Activated CD8-positive, alpha-beta memory T cell treated with anti-CD3 and anti-CD28 coated beads for 1 hour (primary cell): ENCODE measurements at places on chromosomes 7 and 10.

GRCh38 chr10:45144326-45145070, 143.8 kb downstream of the ZNF22 start:
- no peak for DNase-seq

GRCh38 chr10:5971886-5972285, 5.5 kb downstream of the IL15RA start:
- DNase-seq = no peak

GRCh38 chr10:3948843-3949242, 163.8 kb upstream of the KLF6 start:
- DNase-seq = peak; percentile 33

DNA sequence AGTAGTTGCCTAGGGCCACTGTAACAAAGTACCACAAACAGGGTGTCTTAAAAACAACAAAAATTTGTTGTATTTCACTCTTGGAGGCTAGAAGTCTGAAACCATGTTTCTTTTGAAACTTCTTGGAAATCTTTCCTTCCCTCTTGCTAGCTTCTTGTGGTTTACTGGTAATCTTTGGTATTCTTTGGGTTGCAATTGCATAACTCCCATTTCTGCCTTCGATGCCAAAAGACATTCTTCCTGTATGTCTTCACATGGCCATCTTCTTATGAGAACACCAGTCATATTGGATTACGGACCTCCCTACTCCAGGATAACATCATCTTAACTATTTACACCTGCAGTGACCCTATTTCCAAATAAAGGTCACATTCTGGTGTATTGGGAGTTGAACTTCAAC, 357.4 kb downstream of the PPP1R3A start:
- no peak for DNase-seq

- DNase-seq = no peak
Measured at GRCh38 chr10:74118804-74119203, 31.8 kb downstream of the AP3M1 start.

DNA sequence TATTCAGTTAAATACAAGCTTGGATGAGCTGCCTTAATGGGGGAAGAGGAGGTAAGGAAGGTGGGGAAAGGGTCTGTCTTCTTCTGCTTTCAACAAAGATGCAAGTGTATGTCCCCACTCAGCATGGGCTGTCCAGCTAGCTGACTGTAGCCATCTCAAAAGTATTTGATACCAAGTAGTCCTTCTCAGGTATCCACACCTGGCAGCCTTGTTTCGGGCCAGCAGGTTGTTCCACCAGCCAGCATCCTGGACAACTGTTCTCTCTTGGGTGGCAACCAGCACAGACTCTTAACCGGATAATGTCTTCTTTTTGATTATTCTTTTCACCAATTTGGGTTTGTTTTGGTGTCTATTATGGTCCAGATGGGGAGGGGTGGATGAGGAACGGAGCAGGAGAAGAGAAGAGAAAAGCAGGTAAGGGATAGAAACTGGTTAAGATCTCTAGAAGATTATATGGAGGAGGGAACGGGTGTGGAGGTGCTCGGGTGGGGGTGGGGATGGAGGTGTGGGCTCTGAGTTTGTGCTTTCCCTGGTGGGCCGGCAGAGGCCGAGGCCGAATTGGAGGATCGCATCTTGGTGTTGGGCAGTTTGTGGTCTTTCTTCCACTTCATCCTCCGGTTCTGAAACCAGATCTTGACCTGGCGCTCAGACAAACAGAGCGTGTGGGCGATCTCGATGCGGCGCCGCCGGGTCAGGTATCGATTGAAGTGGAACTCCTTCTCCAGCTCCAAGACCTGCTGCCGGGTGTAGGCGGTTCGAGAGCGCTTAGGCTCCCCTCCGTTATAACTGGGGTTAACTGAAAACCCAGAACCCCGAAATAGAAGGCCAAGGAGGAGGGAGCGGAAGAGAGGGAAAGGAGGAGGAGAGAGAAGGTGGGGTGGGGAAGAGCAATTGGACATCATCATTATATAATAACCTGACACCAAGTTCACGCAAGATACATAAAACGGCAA, 1.5 kb downstream of the HOXA4 start:
- no peak for DNase-seq

- DNase-seq = no peak
Measured at GRCh38 chr7:24381894-24382505, 98.0 kb downstream of the NPY start.

DNA sequence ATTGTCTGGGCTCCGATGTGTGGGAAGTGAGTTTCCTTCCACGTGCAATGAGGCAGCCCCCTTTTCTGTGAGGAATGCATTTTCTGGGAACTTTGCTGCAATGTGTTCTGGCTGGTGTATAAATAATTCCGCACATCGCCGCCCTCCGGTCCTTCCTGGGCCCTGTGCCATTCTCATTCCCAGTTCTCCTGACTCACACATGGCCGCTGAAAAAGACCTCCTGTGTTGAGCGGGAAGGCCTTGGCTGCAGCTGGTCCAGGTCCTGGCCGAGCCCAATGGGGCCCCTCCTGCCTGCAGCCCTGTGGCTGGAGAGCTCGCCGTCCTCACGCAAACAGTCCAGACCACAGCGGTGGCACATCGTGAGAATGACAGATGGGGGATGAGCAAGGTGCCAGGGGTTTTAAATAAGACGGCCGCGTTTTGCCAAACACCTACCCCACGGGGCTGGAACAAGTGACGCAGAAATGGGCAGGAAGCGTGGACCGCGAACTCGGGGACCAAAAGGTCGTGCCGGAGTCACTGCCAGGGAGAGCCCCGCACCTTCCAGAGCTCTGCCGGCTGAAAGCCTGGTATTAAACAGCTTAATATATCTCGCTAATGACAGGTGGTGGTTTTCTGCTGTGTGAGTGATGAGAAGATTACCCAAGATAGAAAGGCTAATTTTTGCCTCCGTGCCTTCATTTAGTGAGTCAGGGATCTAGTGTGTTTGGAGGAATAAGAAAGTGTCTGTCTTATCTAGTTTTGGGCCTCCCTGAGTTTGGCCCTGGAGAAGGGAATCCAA, 37.0 kb downstream of the FAM20C start:
- no peak for DNase-seq

DNA sequence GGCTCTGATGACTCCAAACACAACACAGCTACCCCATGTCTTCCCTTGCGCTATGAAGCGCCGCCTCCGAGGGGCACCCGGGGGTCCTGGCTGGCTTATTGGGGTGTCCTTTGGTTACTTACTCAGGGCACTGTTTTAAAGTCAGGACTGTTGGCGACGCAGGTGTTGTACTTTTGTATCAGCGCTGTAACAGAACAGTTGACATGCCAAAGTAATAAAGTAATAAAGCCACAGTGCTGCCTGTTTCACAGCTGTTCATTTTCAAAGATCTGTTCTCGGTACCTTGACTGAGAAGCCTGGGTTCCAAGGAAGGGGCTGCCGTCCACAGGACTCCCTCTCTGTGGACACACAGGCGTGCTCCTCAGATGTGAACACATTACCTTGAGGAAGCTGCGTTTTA, 64.1 kb downstream of the WDR37 start:
- no peak for DNase-seq

DNA sequence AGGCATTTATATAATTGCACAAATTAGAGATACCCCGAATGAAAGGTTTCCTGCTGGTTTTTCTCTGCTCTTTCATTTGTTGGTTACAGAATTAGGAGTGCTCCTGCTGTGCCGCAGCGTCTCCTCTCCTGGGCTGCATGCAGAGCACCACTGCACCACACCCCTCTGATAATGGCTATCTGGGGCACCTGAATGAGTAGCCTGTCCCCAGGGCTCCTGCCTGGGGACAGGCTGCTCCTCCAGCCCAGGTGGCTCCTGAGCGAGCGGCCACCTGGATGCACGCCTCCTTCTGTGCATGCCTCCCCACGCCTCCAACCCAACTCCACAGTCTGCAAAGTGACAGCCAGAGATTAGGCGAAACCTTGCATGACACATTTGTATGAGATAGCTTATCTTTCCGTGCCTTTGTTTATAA, 242.6 kb upstream of the FZD8 start:
- no peak for DNase-seq

DNA sequence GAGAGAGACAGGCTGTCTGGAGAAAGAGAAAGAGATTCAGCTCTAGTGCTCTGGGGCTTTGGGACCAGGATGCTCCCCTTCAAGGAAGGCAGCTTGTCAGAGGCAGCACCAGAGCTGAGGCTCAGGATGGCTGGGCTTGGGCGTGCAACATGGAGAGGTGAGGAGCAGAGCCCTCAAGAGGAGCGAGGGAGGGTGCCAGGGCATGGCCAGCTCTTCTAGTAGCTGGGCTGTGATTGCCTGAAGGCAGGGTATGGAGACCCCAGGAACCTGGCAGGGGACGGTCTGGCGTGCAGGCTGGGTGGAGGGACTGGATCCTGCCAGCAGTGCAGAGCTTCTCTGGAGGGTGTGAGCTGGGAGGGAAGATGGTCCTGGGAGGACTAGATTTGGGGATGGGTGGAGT, 40.2 kb downstream of the ANTXRL start:
- no peak for DNase-seq

DNA sequence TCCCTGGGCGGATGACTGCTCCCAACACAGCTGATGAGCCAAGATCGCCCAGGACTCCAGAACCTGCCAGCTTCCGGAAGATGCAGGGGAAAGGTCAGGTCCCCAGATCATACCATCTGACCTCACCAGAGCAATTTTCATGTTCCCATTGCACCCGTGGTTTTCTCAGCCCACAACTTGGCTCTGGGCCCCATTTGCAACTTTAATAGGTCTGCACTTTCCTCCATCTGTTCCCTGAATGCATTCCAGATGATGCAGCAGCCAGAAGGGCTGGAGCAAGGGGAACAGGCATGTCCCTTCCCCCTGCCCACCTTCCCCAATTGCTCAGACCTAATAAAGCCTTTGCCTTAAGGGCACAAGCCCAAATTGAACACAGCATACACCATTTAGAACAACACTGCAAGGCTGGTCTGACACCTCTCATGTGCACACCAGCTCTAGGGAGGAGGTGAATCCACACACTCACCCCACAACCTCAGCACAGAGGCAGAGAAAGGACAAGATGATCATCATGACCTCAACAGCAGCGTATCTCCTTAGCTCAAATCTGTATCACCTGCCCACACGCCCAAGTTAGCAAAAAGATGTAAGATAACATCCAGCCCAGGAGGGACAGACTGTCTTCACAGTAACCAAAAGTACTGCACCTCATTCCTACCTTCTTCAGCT, 87.5 kb downstream of the PLXNA4 start:
- DNase-seq = no peak

GRCh38 chr10:113497198-113497597, 55.7 kb upstream of the HABP2 start:
- DNase-seq = no peak

- no peak for DNase-seq
Measured at GRCh38 chr10:128481152-128481840, 355.1 kb upstream of the MKI67 start.

DNA sequence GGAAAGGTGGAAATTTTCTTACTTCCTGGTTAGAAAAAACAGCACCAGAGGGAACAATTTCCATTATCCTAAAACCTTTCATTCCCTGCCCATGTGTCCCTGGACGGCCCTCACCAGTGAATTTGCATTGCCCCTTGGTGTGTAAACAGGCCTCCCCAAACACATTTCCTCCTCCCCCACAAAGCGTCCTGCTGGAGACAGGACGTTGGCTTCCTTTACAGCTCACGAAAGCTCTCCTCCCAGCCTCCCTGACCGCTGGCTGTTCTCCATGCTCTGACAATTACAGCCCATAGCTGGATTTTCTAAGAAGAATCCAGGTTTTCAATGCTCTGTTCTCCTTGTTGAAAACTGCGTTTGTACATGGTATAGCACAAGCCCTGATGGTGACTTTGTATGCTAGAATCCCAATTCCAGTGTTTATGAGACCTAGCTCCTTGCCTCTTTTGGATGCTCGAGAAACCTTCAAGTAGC, 724.2 kb upstream of the CELF2 start:
- DNase-seq = no peak

DNA sequence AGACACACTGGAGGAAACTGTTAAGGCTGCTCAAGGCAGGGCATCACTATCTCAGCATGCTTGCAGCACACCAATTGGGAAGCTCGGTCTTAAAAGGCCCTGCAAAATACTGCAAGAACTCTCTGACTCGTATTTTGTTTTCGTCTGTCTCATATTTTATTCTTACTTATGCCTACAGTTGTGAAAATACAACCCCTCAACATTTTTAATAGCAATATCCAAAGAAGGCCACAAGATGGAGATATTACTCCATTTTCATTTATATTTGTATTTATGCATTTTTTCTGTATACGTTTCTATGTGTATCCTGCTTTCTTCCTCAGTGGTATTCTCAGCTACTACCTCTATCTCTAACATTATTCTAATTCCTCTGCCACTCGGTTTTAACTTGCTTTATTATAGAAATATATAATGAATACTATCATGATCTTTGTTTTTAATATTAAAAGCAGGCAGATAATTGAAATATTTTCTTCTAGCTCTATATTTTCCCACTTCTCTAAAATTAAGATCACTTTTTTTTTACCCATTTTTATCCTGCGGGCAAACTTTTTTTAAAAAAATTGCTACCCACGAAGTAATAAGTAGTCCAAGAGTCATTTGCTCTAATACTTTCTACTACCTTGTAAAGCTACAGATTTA, 10.0 kb downstream of the DNAJC1 start:
- no peak for DNase-seq

DNA sequence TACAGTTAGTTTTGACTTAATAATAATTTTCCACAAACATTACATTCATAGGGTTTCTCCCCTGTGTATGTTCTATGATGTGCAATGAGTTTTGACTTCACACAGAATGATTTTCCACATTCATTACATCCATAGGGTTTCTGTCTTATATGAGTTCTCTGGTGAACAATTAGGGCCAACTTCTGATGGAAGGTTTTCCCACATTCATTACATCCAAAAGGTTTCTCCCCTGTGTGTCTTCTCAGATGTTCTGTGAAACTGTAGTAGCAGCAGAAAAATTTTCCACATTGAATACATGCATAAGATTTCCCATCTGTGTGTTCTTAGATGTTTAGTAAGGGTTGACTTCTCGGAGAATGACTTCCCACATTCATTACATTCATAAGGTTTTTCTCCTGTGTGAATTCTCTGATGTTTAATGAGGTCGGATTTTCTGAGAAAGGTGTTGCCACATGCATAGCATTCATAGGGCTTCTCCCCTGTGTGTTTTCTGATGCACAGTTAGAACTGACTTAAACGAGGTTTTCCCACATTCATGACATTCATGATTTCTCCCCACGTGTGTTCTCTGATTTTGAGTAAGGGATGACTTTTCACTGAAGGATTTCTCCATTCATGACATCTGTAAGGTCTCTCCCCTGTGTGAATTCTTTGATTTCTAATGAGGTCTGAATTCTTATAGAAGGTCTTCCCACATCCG, 118.5 kb downstream of the ZNF33B start:
- DNase-seq = no peak
